ENCODE measurements at places on chromosomes 12 and 14. TPM values are rescaled to one million over a fixed set of nuclear protein-coding genes. Genes with fewer than 3 reads are reported as not detected.

- no peak for DNase-seq
These were observed 13.5 kb downstream of the PSMA3 start for GRCh38 chr14:58258156-58258555.

- DNase-seq: peak; percentile 68
These were observed 310.5 kb downstream of the ETNK1 start for GRCh38 chr12:22935501-22935900.

- DNase-seq: no peak
These were observed 18.8 kb downstream of the CAPS2 start for GRCh38 chr12:75311369-75311768.

Gene WIF1
- total RNA-seq: not detected

Gene GLI1
- 5.0 TPM for total RNA-seq

Gene C14orf132
- total RNA-seq: 0.06 TPM

Gene RPS6KA5
- total RNA-seq: 4.6 TPM

Gene SLCO1C1
- total RNA-seq: not detected

DNA sequence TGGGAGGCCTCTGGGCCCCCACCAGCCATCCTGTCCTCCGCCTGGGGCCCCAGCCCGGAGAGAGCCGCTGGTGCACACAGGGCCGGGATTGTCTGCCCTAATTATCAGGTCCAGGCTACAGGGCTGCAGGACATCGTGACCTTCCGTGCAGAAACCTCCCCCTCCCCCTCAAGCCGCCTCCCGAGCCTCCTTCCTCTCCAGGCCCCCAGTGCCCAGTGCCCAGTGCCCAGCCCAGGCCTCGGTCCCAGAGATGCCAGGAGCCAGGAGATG is 729 bp upstream of the GAPDH start:
- no peak for DNase-seq

DNA sequence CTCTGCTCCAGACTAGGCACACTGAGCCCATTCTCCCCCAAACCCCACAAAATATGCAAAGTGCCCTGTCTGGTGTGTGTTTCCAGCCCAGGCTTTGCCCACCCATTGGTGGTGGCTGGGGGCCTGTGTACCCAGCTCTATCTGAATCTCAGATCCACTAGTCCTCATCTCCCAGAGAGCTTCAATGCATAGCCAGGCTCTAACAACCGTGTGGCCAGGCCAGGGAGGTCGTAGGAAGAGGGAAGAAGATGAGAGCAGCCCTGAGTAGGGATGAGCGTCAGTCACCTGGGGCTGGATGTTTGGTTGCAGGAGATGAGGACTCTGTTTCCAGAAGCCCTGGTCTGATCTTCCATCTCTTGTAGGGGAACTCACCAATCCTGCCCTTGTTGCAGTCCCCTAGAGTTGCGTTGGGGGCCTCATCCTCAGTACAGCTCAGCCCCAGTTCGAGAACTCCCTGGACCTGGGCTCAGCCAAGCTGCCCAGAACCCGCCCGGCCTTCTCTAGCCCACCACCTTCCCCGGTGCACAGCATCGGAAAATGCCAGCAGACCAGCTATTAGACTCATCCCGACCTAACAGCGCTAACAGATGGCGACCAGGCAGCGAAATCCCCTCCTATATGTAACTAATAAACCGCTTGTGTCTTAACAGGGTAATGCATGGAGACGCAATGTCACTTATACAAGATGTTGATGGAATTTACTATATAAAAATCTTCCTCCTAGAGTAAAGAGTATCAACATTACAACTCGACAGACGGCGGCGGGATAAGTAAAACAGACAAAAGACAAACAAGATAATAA is 3.2 kb upstream of the LHX5 start:
- no peak for DNase-seq

DNA sequence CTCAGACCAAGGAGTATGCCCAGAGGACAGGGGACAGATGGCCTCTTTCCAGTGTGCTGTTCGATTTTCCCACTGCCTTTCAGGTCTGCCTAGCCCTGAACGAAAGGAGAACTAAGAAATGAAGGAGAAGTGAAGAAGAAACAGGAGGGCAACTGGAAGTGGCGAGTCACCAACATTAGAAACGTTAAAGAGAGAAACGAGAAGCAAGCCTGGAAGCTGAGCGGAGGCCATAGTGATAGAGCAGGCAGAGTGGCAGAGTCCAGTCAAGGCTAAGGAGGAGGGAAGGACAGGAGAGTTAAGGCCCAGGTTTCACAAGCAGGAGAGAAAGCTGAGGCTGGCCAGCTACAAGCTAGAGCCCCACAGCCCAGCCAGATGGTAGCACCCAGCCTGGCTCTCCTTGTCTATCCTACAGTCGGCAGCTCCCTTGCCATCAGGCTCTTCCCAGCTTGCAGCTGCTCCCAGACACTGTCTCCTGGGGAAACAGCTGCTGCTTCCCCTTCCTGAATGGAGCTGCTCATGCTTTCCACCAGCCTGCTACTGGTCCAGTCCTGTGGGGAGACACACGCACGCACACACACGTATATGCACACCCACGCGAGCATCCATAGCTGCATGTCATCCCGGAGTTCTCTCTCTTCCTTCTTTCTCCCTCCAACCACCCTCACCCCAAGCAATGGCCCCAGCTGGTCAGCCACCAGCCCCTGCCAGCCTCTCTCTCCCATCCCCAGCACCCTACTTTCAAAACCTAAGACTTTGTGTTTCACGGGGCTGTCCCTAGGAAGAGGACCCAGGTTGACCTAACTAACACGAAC is 139.7 kb upstream of the CCND2 start:
- no peak for DNase-seq

- no peak for DNase-seq
These were observed 71.9 kb downstream of the DYRK2 start for GRCh38 chr12:67720351-67720856.

- peak; percentile 90 for DNase-seq
These were observed 292.3 kb upstream of the E2F7 start for GRCh38 chr12:77357655-77358054.

DNA sequence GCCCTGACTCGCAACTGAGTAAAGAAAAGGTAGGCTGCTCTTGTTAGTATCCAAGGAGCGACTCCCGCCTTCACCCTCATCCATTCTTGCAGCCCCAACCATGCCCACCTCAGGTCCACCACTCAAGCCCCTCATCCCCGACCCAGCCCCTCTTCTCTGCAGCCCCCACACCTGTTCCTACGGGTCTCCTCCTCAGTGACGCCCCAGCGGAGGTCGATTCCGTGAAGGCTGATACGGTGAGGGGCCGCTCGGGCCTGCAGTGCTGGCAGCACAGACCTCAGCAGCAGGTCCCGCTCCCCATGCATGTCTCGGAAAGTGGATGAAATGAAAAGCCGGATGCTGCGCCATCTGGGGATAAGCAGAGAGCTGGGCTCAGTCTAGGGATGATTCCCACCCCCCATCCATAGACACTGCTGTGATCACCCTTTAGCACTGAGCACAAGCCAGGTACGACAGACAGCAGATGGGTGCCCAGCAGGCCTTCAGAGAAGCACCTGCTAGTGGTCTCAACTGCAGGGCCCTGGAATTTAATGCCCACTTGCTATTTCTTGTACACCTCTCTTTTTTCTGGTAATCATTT is 26.9 kb downstream of the TEP1 start:
- DNase-seq: no peak

DNA sequence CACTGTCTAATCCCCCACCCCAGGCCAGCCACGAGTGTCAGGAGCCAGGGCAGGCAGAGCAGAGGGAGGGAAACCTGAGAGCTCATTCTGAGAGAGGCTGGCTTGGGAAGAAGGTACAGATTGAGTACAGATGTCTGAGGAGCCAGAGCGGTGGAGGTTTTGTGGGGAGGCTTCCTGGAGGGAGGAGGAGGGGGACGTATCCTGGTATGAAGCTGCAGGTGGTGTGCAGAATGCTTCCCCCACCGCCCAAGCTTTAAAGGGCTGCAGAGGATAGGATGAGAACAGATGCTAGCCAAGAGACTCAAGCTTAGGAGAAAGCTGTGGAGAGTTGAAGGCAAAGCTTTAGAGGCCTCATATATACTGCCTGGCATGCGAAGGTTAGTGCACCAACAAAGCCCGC is 3.2 kb upstream of the TAMALIN start:
- DNase-seq: no peak

DNA sequence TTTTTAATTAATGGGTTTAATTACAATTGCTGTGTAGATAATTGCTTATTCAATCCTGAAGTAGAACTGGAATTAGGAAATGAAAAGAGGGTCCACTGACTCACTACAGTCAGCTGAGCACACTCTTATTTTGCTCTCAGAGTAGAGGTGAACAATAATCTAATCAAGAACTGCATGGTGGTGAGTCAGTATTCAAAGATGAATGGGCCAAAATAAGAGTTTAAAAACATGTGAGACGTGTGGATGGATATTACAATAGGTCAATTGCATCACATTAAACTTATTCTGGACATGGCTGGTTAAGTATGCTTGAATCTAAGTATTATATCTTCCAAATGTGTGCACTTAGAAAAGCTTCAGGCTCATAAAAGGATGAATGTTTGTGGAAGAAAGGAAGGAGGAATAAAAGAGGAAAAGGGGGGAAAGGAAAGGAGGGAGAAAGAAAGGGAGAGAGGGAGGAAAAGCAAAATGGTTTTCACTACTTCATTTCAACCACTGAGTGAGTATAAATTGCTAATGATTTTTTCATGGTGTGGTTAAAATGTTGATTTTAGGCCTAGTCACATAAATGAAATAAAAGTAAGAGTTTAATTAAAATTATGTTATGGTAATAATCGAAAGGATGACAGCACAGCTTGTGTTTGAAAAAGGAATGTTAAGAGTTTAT is 27.0 kb upstream of the EEA1 start:
- no peak for DNase-seq

Data from NCI-H460 (cell line).